Left renal cortex interstitium (tissue), 4 donors: ENCODE measurements at places on chromosomes 5 and 9. TPM values are rescaled to one million over a fixed set of nuclear protein-coding genes. Genes with fewer than 3 reads are reported as not detected.

DNA sequence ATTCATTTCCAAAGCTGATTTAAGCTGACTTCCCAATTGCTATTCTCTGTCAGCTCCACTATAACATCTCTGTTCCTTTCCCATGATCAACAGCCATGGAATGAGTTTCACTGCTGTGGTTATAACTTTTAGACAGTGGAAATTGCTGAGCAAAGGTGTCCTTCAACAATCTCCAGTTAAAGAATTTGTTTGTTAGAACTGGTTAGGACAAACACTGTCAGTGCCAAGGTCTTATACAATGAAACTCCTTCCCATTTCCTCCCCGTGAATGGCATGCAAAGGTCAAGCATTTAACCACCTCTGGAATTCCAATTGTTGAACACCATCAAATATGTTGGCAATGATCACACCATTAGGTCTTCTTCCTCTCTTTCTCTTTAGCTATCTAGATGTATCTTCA, 45.7 kb upstream of the GHR start:
- DNase-seq = no peak

DNA sequence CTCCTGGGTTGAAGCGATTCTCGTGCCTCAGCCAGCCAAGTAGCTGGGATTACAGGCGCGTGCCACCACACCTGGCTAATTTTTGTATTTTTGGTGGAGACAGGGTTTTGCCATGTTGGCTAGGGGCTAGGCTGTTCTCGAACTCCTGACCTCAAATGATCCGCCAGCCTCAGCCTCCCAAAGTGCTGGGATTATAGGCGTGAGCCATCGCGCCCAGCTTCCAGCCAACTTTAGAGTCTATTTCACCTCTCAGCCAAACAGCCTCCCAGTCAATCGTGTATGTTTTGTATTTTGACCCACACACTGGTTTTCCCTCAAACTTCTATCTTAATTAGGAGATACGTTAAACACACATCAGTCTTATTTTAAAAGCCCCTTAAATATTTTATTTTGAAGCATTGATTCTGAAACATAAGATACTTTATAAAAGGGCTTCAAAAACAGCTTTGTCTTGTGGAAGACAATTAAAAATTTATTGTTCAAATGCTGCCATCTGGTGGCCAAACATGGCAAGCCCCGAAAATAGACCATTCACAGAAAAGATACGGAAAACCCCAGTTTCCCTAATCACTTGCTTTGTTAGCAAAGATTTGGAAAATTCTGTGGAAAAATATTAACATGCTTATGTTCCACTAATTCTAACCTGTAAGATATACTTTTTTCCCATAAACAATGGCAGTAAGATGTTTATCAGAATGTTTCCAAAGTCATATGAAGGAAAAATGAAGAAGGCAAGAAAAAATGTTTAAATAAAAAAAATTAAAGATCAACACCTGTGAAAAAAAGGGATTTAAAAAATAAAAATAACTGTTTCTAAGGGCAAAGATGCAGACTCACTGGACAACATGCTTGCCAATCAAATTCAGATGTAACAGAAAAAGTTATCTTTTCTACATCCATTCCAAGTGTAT, 33.1 kb downstream of the APTX start:
- peak; percentile 46 for DNase-seq

- DNase-seq = no peak
Measured at GRCh38 chr5:133962131-133962530, 6.3 kb downstream of the C5orf15 start.

GRCh38 chr5:179820483-179821297, at the start of gene SQSTM1:
Gene SQSTM1, plus strand, starts transcription at chr5:179820905. Its CDS starts 32 bp downstream, at chr5:179820937.
- DNase-seq = no peak

DNA sequence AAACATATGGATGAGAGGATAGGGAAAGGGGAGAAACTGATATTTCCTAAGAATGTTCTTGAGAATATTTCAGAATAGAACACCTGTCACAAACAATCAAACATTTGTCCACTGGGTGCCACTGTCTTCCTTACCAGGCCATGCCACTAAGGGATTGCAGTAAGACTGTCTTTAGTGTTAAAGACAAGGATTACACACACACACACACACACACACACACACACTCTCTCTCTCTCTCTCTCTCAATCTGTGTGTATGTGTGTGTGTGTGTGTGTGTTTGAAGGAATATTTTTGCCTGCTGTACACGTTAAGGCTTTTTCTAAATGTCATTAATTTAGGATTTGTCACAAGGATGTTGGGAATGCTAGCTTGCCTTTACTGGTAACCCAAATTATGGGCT, 54.4 kb downstream of the CCDC192 start:
- DNase-seq = peak; percentile 34

DNA sequence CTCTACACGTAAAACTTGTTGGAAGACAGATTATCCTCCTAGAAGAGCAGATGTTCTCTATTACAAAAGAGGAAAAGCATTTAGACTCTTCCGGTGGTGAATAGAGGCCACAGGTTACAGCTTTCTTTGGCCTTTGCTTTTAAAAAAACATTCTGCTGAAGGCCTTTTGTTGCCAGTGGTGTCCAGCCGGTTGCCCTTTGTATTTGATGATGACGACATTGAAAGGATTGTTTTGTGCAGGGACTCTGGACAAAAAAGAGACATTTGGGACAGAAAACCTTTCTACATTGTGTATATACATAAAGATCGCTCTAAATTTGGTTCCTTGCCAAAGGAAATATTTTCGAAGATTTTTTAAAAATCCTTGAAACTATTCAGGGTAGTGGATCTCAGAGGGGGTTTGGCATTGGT, 180.3 kb downstream of the C9orf152 start:
- peak; percentile 34 for DNase-seq

- no peak for DNase-seq
Measured at GRCh38 chr9:86714999-86715398, 232.3 kb downstream of the GAS1 start.

- DNase-seq = peak; percentile 5
Measured at GRCh38 chr9:118318770-118319431, 614.7 kb downstream of the TLR4 start.

DNA sequence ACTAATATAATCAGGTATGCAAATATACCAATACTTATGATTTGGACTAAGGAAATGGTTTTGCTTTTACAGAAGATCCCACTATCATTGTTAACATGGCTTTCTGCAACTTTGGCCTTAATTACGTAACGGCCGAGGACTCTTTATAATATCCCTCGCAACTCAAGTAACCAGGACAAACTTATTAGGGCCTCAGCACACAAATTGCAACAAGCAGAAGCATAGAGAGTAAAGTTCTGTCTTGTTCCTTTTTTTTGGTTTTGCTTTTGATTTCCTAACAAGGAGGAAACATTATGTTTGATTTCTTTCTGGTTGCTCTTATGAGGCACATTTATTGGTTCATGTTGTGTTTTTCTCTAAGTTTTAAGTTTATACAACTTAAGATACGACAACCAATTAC, 60.4 kb downstream of the RORB start:
- no peak for DNase-seq

- DNase-seq = no peak
Measured at GRCh38 chr5:37740331-37741066, 99.3 kb downstream of the GDNF start.

DNA sequence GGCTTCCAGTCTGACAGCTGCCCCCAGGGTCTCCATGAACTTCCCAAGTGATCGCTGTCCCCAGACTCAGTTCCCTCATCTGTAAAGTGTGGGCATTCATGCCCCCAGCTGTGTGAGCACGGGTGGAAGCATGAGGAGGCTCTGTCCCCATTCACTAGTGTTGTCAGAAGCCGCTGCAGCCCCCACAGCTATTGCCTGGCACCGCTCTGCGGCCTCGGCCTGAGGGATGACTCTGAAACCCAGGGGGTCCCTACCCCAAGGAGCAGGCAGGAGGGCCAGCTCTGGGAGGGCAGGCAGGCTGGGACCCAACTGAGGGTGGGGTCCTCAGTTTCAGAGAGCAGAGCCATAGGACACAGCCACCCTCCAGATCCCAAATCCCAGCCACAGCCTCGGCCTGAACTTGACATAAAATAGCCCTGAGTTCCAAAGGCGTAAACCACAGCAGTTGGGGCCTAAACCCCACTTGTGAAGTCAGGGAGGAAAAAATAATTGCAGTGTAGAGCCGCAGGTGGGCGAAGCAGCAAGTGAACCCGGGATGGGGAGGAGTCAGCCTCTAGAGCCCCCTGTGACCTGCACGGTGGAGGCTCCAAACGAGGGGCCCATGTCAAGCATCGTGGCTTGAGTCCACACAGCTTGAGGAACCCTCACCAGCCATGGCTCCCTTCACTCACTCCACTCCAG, 66.0 kb upstream of the ADAMTS2 start:
- DNase-seq = no peak

GRCh38 chr5:112312295-112313275, 106.5 kb downstream of the EPB41L4A start:
- DNase-seq = no peak

- no peak for DNase-seq
Measured at GRCh38 chr9:27582794-27583193, 9.5 kb upstream of the C9orf72 start.

The SCGB3A2 gene
- not detected for polyA plus RNA-seq

The PCDHB10 gene
- 9.8 TPM for polyA plus RNA-seq

The BTNL3 gene
- 0.13 TPM for polyA plus RNA-seq

The F12 gene
- polyA plus RNA-seq = 16.2 TPM

The CTXN3 gene
- polyA plus RNA-seq = not detected

The IFNA13 gene
- polyA plus RNA-seq = not detected

The IL7R gene
- polyA plus RNA-seq = 1.1 TPM

The PHF24 gene
- polyA plus RNA-seq = 0.29 TPM

The PCDHGA1 gene
- 1.0 TPM for polyA plus RNA-seq

The FBN2 gene
- polyA plus RNA-seq = 110 TPM
